ENCODE measurements at places on chromosomes 7 and 10. TPM values are rescaled to one million over a fixed set of nuclear protein-coding genes. Genes with fewer than 3 reads are reported as not detected.

GRCh38 chr10:114400091-114400490 is 4.2 kb downstream of the AFAP1L2 start:
- peaks cover 99% of the 10 kb centered on the region for H3K27me3 ChIP-seq
- H3K4me3 ChIP-seq: no peak overlapping the region
- no peaks in the 10 kb centered on the region for H3K4me1 ChIP-seq
- no peak for DNase-seq
- no peaks in the 10 kb centered on the region for H3K36me3 ChIP-seq
- H3K27ac ChIP-seq: no peak overlapping the region

The HKDC1 gene
- total RNA-seq: 0.79 TPM

DNA sequence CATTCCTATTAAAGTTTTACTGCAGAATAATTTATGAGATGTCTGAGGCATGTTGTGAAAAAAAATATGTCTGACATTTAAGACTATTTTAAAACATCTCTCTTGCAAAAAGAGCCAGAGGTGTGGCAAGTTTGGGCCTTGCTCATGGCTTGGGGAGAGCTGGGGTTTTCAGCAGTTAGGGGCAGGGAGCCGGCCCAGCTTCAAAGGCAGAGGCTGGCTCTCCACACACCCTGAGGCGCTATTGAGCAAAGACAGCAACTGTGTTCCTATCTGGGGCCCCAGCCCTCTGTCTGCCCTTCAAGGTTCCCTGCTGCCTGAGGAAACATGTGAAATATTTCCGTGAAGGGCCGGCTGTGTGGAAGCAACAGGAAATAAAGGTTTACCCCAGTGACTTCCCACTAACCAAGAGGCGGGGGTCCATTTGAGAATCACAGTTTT is 94.0 kb downstream of the SORBS1 start:
- no peaks in the 10 kb centered on the region for H3K36me3 ChIP-seq
- no peak overlapping the region for H3K4me3 ChIP-seq
- no peak for DNase-seq
- H3K27me3 ChIP-seq: peaks cover 7% of the 10 kb centered on the region

- H3K27me3 ChIP-seq: no peaks in the 10 kb centered on the region
- peak overlapping the region; percentile 93 for H3K27ac ChIP-seq
- H3K36me3 ChIP-seq: no peaks in the 10 kb centered on the region
- no peak for DNase-seq
- no peak overlapping the region for H3K4me3 ChIP-seq
Observed at GRCh38 chr10:24382979-24383663, 174.2 kb downstream of the KIAA1217 start.

GRCh38 chr7:26787701-26788100 is 76.7 kb downstream of the SKAP2 start:
- H3K27me3 ChIP-seq: peaks cover 17% of the 10 kb centered on the region
- no peak overlapping the region for H3K27ac ChIP-seq
- H3K36me3 ChIP-seq: no peaks in the 10 kb centered on the region
- peak; percentile 1 for DNase-seq
- no peak overlapping the region for H3K4me3 ChIP-seq

The HOXA1 gene
- not detected for total RNA-seq

DNA sequence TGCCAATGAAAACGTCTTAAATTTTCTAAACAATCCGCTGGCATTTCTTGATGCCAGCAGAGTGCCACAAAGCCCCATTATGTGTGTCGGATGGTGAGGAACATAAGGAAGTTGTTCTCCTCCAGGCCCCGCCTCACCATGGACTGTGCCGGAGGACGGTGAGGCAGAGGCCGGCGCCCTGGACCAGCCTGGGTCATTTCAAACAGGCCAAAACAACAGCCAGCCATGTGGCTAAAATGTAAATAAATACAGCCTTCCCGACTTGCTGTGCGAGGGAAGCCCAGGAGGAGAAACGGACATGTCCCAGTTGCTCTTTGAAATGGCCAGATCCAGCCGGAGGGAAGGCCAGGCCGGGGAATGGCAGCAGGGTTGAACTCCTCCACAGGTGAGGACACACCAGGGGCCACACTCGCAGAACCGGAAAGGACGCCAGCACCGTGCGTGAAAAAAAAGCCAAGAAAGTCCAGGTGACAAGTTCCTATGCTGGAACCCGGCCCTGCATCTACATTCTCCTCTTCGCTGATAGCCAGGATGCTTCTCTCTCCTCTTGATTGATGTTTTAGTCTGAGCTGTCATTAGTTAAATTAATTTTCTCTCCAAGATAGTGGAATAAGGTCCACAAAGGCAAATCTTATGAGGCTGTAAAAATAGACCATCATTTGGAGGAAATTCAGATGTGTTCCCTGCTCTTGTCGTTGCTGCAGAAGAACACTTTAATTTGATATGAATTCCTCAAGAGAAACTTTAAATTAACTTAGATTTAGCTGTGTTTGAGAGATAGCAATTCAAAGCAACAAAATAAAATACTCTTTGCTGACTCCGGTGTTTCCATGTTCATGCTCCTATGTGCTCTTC is 64.6 kb downstream of the EBF3 start:
- peaks cover 22% of the 10 kb centered on the region for H3K4me1 ChIP-seq
- H3K4me3 ChIP-seq: no peak overlapping the region
- DNase-seq: no peak
- peaks cover 19% of the 10 kb centered on the region for H3K36me3 ChIP-seq

The UPK3B gene
- 1.4 TPM for total RNA-seq

DNA sequence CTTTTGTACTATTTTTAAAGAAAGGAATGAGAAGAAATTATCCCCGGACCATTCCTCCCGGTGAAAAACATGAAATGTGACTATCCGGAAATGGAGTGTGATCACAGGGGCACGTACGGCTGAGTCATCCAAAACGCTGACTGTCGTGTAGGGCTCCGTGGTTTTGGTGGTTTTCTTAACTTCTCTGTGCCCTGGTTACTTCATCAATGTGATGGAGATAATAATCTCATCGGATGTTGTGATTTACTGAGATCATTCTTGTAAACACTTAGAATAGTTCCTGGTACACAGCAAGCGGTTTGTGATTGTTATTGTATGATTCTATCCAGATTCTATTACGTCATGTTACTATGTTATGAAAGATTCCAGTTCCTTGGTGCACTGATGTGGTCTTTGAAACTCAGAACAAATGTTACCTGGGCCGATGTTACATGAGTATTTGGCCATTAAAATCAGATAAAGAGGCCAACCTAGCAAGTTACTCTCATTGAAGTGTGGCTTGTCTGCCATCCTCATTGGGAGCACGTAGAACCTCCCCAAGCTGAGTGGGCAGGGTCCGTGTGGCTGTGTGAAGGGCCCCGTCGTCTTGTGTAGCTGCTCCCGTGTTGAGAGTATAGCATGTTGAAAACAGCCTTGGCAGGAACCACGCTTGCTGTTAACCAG is 99.5 kb downstream of the CAMK1D start:
- DNase-seq: peak; percentile 73
- H3K4me1 ChIP-seq: peaks cover 11% of the 10 kb centered on the region
- H3K36me3 ChIP-seq: no peaks in the 10 kb centered on the region
- H3K27ac ChIP-seq: peak overlapping the region; percentile 76
